Foreskin keratinocyte (primary cell): ENCODE measurements at places on chromosomes 6 and 20. TPM values are rescaled to one million over a fixed set of nuclear protein-coding genes. Genes with fewer than 3 reads are reported as not detected.

Gene LTA
- not detected in 2 replicates for total RNA-seq

Gene CD93
- not detected in 2 replicates for total RNA-seq

Gene HM13
- 105 and 125 TPM in 2 replicates for total RNA-seq

Gene HEY2
- total RNA-seq = not detected in 2 replicates

DNA sequence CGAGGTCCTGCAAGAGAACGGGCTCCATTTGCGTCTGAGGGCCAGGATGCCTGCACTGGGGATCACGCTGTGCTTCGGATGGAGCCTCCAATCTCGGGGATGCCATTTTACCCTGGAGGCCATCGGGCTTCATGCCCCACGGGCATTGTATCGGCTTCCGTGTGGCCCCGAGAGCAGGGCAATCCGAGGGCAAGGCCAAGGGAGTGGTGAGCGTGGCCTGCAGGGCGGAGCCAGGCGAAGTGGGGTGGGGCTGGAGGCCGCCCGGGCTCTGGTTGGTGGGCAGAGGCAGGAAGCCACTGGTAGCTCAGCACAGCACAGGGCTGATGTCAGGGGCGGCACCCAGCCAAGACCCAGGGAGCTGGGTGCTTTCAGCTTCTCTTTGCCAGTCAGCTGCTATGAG, 57.5 kb upstream of the BHLHE23 start:
- DNase-seq = no peak

- DNase-seq = no peak
These were observed 6.0 kb downstream of the RGS17 start for GRCh38 chr6:153125032-153125431.

- peak; percentile 85 for DNase-seq
These were observed at the start of gene GTF3C6 for GRCh38 chr6:110958329-110959192. TSS of gene GTF3C6 (plus strand) at chr6:110958706. CDS start at chr6:110958770, 64 bp downstream.

- DNase-seq = no peak
These were observed 66.9 kb downstream of the GMPR start for GRCh38 chr6:16305246-16305725.

- DNase-seq = no peak
These were observed 1.0 kb upstream of the APMAP start for GRCh38 chr20:24993337-24994185.

DNA sequence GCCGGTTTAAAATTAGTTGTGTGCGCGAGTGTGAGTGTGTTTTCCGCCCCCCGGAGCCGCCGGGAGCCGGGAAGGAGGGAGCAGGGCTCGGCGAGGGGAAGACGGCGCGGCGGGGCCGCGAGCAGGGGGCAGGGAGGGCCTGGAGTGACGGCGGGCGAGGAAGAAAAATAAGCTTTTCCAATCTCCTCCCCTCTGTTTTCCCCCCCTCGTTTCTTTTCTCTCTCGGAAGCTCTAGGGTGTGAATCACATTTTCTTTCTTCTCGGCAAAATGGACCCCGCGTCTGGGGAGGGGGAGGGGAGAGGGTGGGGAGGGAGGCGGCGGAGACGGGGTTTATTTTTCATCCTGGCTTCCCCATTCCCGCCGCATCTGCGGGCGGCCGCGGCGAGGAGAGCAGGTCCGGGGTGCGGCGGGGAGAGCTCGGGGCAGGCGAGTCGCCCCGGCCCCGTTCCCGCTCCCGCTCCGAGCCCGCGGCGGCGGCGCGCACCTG, 881 bp downstream of the BICRAL start:
- DNase-seq = peak; percentile 54

DNA sequence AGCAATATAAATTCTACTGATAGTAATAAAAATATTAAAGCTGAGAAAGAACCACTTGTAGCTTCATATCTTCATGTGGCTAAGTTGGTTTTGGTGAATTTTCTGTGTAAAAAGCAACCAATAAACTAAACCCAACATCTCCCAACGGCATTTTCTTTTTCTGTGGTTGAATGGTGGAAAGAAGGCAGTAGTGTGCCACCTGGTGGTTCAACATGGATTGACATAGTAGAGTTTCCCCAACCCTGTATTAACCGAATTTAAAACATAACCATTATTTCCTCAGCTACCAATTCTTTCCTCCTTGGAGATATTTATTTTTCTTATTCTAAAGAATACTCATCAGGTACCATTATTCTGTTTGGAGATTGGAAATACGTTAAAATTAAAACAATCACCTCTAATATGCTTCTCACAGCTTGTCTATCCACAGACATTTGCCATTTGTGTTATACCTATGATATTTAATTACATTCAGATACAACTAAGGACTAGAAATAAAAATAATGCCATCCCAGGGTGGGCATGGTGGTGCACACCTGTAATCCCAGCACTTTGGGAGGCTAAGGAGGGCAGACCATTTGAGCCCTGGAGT, 117.1 kb upstream of the EEF1E1 start:
- DNase-seq = no peak

DNA sequence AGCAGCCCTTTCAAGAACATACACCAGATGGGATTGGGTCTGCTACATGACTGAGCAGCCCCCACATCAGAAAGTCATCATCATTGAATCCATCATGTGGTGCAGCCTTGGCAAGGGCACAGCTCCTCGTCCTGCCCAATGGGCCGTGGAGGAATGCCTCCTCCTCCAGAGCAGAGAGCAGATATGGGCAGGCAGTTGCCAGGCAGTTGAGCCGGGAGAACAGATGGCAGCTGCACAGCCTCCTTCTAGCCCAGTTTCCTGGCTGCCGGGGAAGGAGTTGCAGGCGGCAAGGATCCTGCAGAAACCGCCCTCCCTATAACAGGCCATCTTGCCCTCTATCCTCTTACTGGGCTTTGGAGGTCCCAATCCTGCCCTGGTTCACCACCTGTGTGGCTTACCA, 11.9 kb upstream of the ZFAND3 start:
- peak; percentile 49 for DNase-seq
